ENCODE measurements at places on chromosomes 5 and 9. TPM values are rescaled to one million over a fixed set of nuclear protein-coding genes. Genes with fewer than 3 reads are reported as not detected.

Gene CDX1
- not detected for total RNA-seq

DNA sequence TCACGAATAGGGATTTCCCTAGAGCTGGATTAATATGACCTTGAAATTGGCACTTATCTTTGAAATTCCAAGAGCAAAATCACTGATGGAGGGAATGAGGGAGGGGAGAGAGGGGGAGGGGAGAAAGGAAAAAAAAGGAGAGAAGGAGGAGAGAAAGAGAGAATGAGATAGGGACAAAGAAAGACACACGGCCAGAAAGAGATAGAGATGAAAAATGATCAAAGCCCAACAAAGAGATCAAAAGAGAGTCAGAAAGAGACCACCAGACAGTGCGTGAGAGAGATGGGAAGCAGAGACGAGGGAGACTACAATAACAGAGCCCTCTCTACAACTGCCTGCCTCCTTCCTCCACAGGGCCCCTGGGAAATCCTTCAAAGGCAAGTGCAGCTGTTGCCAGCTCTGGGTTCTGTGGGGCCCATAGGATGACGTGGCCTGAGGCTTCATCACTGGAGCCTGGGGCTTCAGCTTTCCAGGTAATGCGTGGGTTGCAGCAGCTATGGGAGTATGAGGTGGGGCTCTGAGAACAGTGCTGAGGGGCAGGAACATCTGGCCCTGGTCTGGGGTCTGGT is 58.3 kb upstream of the SHB start:
- H3K4me3 ChIP-seq, result no peak overlapping the region
- H3K36me3 ChIP-seq, result no peaks in the 10 kb centered on the region
- no peak for DNase-seq
- H3K4me1 ChIP-seq, result no peaks in the 10 kb centered on the region
- no peaks in the 10 kb centered on the region for H3K27me3 ChIP-seq

Gene IQGAP2
- total RNA-seq, result 31.0 TPM

Gene SPEF2
- total RNA-seq, result 9.9 TPM

Gene EQTN
- total RNA-seq, result not detected

GRCh38 chr9:70747261-70747718 is 332.8 kb upstream of the KLF9 start:
- no peak overlapping the region for H3K4me3 ChIP-seq
- no peaks in the 10 kb centered on the region for H3K36me3 ChIP-seq
- no peak overlapping the region for H3K27ac ChIP-seq
- no peaks in the 10 kb centered on the region for H3K27me3 ChIP-seq
- no peak for DNase-seq

Gene ZBED3
- total RNA-seq, result 14.8 TPM

Gene PCDHB3
- 1.9 TPM for total RNA-seq

DNA sequence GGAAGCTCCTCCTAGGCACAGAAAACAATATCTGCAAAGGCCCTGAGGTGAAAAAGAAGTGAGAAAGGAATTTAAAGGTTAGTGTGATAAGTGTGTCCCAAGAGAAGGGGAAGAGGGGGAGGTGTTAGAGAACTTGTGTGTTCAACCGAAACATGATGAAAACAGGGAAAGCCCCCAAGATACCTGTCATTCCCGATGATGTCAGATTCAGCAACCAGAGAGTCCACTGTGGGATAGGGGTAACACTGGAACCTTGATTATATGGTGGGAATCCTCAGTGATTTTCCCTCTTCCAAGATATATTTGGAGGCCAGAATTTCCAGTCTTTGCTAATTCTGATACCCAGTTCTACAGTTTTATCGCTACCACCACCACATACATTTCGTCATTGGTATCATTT is 15.5 kb upstream of the BNC2 start:
- no peak overlapping the region for H3K27ac ChIP-seq
- DNase-seq, result no peak
- no peaks in the 10 kb centered on the region for H3K36me3 ChIP-seq
- peaks cover 11% of the 10 kb centered on the region for H3K4me1 ChIP-seq
- no peaks in the 10 kb centered on the region for H3K27me3 ChIP-seq

GRCh38 chr5:142845402-142845921 is 75.3 kb downstream of the ARHGAP26 start:
- no peaks in the 10 kb centered on the region for H3K27me3 ChIP-seq
- no peak for DNase-seq
- H3K27ac ChIP-seq, result no peak overlapping the region

All from upper lobe of right lung (tissue), 1 donor.